Effector memory CD8-positive, alpha-beta T cell (primary cell): ENCODE measurements at places on chromosomes 3 and 15.

GRCh38 chr15:30885814-30886213, 17.9 kb upstream of the FAN1 start:
- DNase-seq, result no peak

- no peak for DNase-seq
Measured at GRCh38 chr15:25241241-25241801, 197.5 kb downstream of the UBE3A start.

DNA sequence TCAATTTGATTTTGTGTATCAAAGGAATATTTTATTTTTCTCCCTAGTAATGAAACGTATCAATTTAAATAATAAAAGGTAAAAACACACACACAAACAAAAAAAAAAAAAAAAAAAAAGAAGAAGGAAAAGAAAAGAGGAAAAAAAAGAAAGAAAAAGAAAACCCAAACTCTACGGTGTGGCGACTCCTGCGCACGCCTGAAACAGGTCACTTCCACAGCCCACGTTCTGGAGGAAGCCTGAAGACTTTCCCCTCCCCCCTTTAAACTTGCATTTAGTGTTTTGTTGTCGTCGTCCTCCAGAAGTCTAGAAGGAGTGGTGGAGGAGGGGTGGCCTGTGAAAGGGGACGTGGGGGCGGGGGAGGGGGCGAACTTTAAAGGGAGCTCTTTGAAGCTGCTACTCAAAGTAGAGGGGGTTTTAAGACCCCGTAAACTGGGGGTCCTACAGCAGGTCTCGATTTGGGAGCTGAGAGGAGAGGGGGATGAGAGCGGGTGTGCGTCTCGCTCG, 2.3 kb upstream of the TLE3 start:
- DNase-seq, result no peak

- DNase-seq, result no peak
Measured at GRCh38 chr3:59809710-59810444, 760.1 kb upstream of the CFAP20DC start.

- DNase-seq, result no peak
Measured at GRCh38 chr3:20608054-20608738, 422.2 kb upstream of the SGO1 start.

GRCh38 chr3:53056442-53056841, 10.6 kb upstream of the SFMBT1 start:
- DNase-seq, result no peak

GRCh38 chr3:152438181-152438580, 169.5 kb downstream of the MBNL1 start:
- DNase-seq, result no peak

GRCh38 chr3:185758912-185759311, 65.9 kb downstream of the IGF2BP2 start:
- DNase-seq, result no peak

GRCh38 chr3:58175187-58175436, 35.7 kb downstream of the DNASE1L3 start:
- DNase-seq, result no peak

- no peak for DNase-seq
Measured at GRCh38 chr3:43212914-43213611, 73.3 kb upstream of the SNRK start.

DNA sequence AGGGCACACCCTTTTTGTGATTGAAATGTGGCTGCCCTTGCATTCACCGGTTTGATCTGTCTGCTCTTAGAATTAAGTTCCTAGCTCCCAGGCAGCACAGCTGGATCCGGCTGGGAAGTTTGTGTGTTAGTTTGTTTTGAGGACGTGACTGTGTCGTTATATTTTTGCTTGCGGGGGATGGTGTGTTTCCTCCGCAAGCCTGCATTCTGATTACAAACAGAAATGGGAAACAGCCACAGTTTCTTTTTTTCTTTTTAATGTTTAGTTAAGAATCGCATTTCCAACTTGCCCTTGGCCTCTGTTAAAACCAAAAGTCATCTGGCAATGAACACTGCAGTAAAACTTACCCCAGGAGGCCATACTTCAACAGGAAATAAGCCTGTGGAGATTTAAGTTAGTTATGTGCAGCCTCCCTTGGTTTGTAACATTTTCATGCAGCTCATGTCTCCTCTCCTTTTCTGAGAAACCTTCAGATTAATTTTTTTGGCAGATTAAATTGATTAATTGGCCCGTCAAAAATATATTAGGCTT, 888 bp downstream of the TMOD3 start:
- DNase-seq, result no peak

DNA sequence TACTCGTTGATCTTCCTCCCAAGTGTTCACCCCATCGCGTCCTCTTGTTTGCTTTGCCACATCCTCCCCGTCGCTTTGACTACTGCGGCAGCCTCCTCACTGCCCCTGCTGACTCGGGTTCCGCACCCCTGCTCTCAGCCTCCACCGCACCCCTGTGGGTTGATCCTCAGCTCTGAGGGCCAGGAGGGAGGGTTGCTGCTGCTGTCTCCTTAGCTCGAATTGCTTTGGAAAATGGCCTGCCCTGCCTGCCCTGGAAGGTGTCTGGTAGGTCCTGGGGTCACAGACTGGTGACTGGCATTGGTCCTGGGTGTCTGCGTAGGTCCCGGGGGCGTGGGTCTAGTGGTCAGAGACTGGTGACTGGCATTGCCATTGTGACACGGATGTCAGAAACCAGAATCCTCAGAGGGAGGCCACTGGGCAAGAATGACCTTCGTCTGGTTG, 9.4 kb downstream of the MUC4 start:
- DNase-seq, result peak; percentile 24
